ENCODE measurements at places on chromosomes 7 and 10. TPM values are rescaled to one million over a fixed set of nuclear protein-coding genes. Genes with fewer than 3 reads are reported as not detected.
A peak's percentile ranks its signal among the peaks of the same experiment; 100 is the strongest.

The AIFM2 gene
- 1.9 TPM for total RNA-seq

The HOXA5 gene
- 9.4 TPM for total RNA-seq

- no peaks in the 10 kb centered on the region for H3K27me3 ChIP-seq
- no peak for DNase-seq
- no peak overlapping the region for H3K27ac ChIP-seq
- H3K36me3 ChIP-seq = no peaks in the 10 kb centered on the region
- no peaks in the 10 kb centered on the region for H3K4me1 ChIP-seq
Measured at GRCh38 chr10:33638374-33638773, 303.9 kb upstream of the NRP1 start.

The MRC1 gene
- 13.4 TPM for total RNA-seq

DNA sequence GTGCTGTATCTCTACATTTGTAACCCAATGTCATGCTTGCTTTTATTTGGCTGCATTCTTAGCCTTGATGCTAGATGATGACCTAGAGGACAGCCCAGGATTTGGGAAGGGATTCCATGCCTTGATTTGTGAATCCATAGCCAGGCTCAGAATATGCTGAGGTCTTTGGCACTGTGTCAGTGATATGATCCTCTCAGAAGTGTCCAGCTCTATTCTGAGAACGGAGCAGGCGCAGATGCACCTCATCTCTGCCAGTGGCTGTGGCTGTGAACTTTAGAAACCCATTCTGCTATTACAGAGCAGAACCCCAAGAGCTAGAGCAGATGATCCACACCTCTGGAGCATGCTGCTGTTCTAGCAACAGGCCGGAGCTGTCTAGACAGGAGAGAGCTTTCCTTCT is 212.8 kb downstream of the TRIL start:
- no peak overlapping the region for H3K27ac ChIP-seq
- no peaks in the 10 kb centered on the region for H3K36me3 ChIP-seq
- peak; percentile 76 for DNase-seq
- H3K4me1 ChIP-seq = peaks cover 25% of the 10 kb centered on the region

The GPRIN2 gene
- total RNA-seq = 0.13 TPM

DNA sequence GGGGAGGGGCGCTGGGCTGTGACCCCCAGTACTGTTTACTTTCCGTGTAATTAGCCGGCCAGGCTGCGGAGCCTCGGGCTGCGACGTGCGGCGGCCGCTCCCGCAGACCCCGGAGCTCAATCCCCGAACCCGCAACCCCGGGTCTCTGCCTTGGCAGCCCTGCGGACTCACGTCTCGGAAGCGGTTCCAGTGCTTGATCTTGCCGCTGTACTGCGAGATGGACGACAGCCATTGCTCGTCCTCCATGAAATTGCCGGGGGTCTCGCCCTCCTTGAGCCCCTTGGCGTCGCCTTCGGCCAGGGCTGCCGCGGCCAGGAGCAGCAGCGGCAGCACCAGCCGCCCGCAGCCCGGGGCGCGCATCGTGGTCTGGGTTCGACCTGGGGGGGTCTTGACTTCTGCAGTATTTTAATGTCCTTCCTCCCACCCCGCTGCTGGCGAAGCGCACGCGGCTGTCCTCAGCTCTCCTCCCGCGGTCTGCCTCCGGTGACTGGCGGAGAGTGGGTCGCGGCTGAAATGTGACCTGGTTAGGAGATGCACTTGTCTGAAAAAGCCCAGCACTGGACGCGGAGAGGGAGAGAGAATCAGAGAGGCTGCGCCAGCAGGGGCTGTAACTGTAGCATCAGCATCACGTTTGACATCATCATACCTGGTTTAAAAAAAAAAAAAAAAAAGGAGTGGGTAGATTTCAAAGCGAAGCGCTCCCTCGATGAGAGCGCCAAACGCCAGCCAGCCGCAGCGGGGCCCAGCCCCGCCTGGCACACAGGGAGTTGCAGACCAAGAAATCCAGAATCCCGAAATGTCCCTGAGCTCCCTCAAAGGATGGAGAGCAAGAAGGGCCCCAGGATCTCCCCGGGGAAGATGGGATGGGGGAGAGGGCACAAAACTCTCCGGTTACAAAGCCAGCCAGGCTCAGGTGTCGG is at the start of gene SPOCK2:
Gene SPOCK2, minus strand, starts transcription at position 583 of the 920 bp plus-strand sequence. Its CDS starts 223 bp downstream, at position 360.
- peak; percentile 35 for DNase-seq
- peaks cover 44% of the 10 kb centered on the region for H3K27me3 ChIP-seq
- peaks cover 30% of the 10 kb centered on the region for H3K4me1 ChIP-seq
- no peak within 1 kb of the TSS for H3K27ac ChIP-seq
- H3K36me3 ChIP-seq = peaks cover 6% of the 10 kb centered on the region

- H3K36me3 ChIP-seq = peaks cover 10% of the 10 kb centered on the region
- H3K27me3 ChIP-seq = no peaks in the 10 kb centered on the region
- H3K27ac ChIP-seq = no peak overlapping the region
- no peak for DNase-seq
Measured at GRCh38 chr7:45717537-45718235, 143.5 kb downstream of the ADCY1 start.

The AKR1C4 gene
- total RNA-seq = not detected

DNA sequence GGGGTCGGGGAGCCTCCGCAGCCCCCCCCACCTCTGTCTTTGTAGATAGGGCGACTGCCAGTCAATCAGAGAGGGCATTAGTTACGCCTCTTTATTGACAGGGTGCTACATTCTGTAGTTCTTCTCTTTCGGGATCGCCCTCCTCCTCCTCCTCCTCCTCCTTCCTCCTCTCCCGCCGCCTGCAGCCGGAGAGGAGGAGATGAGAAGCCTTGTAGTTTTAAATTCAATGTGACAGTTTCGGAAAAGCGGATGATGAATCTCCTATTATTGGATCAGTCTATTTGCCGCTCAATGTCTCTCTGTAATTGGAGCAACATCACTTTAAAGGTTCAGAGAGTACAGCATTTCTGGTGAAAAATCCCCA is 587 bp upstream of the UNCX start:
- no peak for DNase-seq
- H3K27me3 ChIP-seq = peaks cover 85% of the 10 kb centered on the region
- H3K4me1 ChIP-seq = peaks cover 5% of the 10 kb centered on the region
- no peak overlapping the region for H3K4me3 ChIP-seq
- no peak overlapping the region for H3K27ac ChIP-seq

The INHBA gene
- 9.0 TPM for total RNA-seq

The ANKRD30A gene
- not detected for total RNA-seq

GRCh38 chr10:66925896-66926715 is at the start of gene LRRTM3:
TSS of gene LRRTM3 (plus strand) at chr10:66926036.
- H3K4me1 ChIP-seq = peaks cover 3% of the 10 kb centered on the region
- H3K27me3 ChIP-seq = peaks cover 14% of the 10 kb centered on the region
- no peak within 1 kb of the TSS for H3K27ac ChIP-seq

Data from muscle of leg (tissue), 16 donors.